ENCODE measurements at places on chromosomes 4 and X.

GRCh38 chr4:7330811-7331681, 103.7 kb downstream of the PSAPL1 start:
- no peak for DNase-seq

GRCh38 chr4:15374656-15375055, 53.2 kb upstream of the C1QTNF7 start:
- DNase-seq, result no peak

- DNase-seq, result no peak
Observed at GRCh38 chr4:74096265-74096980, 2.6 kb downstream of the CXCL2 start.

- no peak for DNase-seq
Observed at GRCh38 chr4:65552057-65552456, 118.2 kb downstream of the EPHA5 start.

- DNase-seq, result no peak
Observed at GRCh38 chr4:64781737-64782326, 372.6 kb upstream of the TECRL start.

DNA sequence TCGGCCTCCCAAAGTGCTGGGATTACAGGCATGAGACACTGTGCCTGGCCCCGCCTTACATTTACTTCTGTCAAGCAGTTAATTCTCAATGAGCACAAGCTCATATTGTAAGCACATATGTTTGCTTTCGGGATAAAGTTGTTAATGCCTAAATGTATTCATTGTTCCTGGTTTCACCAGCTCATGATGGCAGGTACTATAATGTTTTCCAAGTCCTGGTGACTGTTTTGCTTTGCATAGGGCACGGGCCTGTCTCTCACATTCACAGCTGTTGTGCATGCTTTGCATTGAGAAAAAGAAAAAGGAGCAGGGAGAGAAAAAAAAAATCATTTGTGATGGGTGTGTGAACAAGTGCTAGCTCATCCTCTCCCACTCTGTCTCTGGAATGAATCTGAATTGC, 661.2 kb upstream of the TENM3 start:
- DNase-seq, result no peak

GRCh38 chr4:135552131-135552530, 1350.5 kb upstream of the PABPC4L start:
- DNase-seq, result no peak

- DNase-seq, result no peak
Observed at GRCh38 chr4:82493721-82494425, 63.5 kb downstream of the ENOPH1 start.

- DNase-seq, result no peak
Observed at GRCh38 chrX:38575888-38576287, 14.5 kb downstream of the TSPAN7 start.

All from activated CD4-positive, alpha-beta T cell treated with anti-CD3 and anti-CD28 coated beads for 24 hours (primary cell).